ENCODE measurements at places on chromosomes 1 and 21. TPM values are rescaled to one million over a fixed set of nuclear protein-coding genes. Genes with fewer than 3 reads are reported as not detected.

The CRB1 gene
- total RNA-seq, result 0.28 TPM

The PCBP3 gene
- total RNA-seq, result 1.6 TPM

The RGS13 gene
- 0.14 TPM for total RNA-seq

The SPRR2E gene
- total RNA-seq, result not detected

The TMPRSS2 gene
- not detected for total RNA-seq

The TCHH gene
- total RNA-seq, result under 0.01 TPM

The CAMK1G gene
- total RNA-seq, result 0.83 TPM

The FAAH gene
- 1.8 TPM for total RNA-seq

The SERTAD4 gene
- 0.46 TPM for total RNA-seq

The ESPN gene
- total RNA-seq, result not detected

The KRTAP11-1 gene
- not detected for total RNA-seq

The LRRC8B gene
- 0.55 TPM for total RNA-seq
